Activated T-cell treated with anti-CD3 and anti-CD28 coated beads, Interleukin-2, amount 50 U/mL, for 4 hours (primary cell): ENCODE measurements at places on chromosomes 3 and 15. TPM values are rescaled to one million over a fixed set of nuclear protein-coding genes. Genes with fewer than 3 reads are reported as not detected.
A peak's percentile ranks its signal among the peaks of the same experiment; 100 is the strongest.

DNA sequence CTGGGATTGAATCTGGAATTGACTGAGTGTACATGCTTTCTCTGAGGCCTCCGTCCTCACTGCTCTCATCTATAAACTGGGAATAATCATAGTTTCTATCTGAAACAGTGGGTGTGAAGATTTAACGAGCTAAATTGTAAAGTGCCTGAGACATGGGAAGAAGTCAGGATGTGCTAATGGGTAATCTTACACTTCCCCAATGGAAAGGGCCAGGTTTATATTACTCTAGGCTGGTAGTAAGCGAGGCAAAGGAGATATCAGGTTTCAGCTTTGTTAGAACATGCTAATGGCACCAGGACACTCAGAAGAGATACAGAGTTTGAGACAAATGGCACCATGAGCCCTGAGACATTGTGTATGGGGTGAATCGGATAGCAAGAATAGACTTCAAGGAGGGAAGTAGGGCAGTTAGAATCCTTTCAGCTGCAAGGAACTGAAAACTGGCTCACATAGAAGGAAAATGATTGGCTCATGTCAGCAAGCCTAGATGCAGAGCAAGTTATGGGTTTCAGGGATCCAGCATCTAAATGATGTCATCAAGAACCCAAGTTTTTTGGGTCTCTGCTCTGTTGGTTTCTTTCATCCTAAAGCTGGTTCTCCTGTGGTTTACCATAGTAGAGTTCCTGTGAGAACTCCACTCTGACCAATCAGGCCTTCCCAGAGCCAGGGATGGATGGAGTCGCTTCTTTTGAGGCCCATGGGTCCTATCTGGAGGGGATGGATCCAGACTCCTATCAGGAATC lies 21.8 kb downstream of the FLNB start:
- no peak for DNase-seq

GRCh38 chr15:99114511-99115299 lies 9.8 kb downstream of the SYNM start:
- DNase-seq: no peak

GRCh38 chr3:149087208-149087607 lies 875 bp upstream of the HLTF start:
- DNase-seq: no peak

DNA sequence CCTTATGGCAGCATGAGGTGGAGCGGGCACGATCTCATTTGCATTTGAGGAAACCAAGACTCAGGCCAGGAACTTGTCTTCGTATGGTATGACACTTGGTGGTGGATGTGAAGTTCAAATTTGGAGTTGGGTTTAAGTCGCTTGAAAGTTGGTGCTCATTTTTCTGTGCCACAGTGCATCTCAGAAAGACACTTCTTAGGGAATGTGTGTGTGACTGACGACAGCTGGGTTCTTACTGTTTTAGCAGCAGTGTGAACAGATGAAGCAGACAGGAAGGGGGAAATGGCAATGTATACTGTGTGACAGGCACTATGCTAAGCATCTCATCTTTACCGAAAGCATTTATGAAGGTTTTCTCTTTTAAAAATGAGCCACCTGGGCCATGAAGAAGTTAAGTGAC lies 75.4 kb downstream of the SEC22A start:
- no peak for DNase-seq

MITF gene
- total RNA-seq: not detected

CLDN16 gene
- total RNA-seq: not detected

DNA sequence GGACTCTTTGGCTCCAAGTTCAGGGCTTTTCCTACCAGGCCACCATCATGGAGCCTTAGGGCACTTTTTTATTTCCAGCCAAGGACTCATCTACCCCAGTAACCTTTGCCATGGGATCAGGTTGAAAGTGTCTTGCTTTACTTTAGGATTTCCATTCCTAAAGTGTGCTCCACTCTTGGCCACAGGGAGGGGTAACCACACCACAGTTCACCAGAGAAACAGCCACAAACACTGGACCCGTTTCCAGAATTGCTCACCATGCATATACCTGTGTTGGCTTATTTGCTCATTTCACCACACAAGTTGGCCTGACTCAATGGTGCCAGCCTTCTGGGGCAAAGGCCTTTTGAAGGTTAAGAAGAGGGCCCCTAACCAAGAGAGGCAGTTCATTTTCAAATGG lies 70.6 kb upstream of the RAD18 start:
- DNase-seq: no peak

DNA sequence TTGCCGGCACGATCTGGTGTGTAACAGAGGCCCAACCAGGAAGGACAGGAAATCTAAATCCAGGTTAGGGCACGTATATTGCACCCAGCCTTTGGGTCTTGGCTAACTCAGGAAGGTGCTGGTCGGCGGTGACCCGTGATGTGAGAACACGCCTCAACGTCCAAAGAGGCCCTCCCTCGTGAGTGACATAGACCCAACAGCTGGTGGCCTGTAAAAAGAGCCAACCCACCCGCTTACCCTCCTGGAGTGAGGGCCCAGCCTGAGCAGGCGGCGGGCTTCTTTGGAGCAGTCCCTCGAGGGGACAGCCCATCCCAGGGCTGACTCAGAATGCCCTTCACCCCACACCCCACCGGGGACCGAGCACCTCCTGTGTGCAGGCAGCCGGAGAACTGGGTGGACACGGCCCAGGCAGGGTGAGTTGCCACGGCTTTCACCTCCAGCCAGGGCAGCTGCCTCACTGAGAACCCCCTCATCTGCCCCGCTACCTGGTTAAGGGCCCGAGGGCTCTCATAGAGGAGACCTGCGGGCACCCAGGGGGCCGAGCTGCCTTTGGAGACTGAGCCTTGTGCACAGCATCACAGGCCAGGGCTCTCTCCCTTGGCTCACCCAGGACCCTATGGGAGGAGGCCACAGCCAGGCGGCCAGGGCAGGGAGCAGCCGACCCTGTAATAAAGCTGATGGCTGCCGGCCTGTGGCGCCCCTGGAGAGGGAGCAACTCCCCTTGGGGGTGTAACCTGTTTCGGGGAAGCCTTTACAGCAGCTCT lies 41.8 kb downstream of the ZNF710 start:
- no peak for DNase-seq

DNA sequence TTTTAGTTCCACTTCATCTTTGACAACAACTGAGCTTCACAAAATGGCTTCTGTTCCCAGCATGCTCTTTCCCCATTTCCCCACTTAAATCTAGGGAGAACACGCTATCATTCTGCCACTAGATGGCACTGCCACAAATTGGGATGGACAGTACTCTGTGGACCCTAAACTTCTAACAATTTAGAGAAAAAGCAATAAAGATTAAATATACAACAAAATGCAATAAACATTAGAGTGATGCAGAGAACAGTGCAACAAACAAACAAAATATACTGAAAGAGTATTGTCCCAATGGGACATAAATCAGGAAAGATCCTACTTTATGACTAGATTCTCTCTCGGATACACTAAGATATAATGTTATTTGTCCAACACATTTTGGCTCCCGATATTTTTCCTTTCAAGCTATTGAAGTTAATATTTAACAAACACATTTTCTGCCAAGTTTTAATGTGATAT lies 169.7 kb upstream of the TMCO5A start:
- DNase-seq: no peak

KLHL6 gene
- total RNA-seq: 27.9 TPM

DNA sequence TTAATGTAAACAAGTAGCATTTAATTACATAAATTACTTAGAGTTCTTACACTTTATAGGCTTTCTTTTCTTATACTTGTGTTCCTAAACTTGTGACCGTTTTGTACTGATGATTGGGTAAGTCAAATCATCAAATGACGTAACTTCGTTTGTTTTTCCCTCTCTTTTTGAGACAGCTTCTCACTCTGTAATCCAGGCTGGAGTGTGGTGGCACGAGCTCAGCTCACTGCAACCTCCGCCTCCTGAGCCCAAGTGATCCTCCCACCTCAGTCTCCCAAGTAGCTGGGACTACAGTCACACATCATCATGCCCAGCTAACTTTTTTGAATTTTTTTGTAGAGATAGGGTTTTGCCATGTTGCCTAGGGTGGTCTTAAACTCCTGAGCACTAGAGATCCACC lies 226.0 kb downstream of the TCF12 start:
- no peak for DNase-seq

DNA sequence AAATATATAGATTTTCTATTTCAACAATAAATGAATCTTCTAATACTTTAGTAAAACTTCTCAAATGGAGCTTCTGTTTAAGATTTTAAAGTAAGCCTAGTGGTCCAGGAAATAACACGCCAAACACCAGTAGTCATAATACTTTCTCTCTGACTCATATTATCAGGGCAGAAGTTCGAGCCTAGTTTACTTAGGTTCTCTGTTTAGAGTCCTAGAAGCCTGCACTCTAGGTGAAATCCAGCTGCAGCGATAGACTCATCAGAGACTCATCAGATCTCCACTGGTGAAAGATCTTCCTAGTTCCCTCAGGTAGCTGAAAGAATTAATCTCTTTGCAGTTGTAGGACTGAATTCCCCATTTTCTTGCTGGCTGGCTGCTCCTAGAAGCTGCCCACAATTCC lies 552.5 kb upstream of the ROBO2 start:
- DNase-seq: no peak

DNA sequence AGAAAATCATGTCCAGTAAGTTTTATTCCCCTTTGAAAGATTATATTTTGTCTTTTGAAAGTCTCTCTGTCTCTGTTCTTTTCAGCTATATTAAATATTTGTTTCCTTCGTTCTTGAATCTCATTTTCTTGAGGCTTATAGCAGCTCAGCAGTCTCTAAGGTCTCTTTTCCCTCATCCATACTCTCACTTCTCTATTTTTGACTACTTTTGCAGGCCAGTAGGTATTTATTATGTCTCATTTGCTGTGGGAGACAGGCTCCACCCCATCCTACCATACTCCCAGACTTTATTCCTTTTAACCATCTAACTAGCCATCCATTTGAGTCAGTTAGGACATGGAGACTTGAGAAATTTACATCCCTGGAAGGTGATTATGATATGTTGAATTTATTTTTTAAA lies 71.0 kb downstream of the FILIP1L start:
- DNase-seq: no peak

DGKG gene
- 0.27 TPM for total RNA-seq

DNA sequence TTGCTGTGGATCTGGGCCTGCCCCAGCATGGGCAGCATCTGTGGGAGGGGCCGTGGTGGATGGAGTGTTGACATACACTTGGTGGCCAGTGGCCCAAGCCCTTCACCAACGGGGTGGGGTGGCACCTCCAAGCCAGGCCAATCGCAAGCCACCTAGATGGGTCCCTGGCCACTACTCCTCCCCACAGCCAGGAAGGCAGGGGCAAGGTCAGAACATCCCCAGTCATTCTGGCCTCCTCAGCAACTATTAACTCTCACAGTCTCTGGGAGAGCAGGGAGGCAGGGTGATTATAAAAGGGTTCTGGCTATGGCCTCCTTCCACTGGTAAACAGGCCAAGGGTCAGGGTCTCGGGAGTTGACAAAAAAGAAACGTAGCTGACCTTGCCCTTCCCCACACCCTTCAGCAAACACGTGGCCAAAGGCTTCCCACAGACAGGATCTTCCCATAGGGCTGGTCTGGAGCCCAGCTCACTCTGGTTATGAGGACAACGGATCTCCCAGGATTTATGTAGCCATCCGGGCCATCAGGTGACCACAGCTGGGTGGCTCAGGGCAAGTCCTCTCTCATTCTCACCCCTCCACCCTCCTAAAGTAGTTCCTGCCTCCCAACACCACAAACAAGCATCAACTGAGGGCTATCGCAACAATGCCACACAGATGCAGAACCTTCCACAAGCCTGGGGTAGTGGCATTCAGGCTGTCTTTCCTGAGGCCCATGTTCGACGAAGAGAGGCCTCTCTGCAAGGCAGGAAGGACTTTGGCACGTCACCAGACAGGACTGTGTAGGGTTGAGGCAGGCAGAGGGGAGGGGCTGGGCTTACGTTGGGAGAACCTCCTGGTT lies 18.9 kb downstream of the TLE3 start:
- DNase-seq: no peak

GRCh38 chr3:9862391-9863057 lies 17.5 kb downstream of the CIDEC start:
- peak; percentile 27 for DNase-seq

DNA sequence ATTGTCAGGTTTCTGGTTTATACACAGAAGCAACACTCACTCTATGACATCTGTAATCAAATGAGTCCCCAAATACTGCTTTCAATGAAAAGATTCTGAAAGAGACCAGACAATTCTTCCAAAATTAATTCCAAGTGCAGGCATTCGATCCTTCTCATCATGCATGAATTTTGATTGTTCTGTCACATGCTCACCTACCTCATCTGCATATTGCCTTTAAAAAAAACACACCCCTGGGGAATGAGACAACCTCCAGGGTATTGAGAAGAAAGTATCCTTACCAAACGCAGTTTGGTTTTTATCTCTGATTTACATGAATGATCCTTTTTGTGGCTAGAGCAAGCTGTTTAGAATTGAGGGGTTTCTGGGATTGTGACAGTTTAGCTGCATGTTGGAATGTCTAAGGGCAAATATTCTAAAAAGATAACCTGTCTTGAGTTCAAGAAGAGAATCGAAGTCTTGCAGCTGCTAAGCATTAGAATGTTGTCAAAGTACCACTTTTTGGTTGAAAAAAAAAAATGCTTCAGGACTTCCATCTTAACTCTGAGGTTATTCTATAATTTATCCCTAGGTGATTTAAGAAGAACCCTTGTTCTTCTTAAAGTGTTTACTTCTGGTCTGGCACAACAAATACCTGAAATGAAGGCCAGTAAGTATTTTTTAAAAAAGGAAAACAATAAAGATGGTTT lies 653.1 kb downstream of the RBMS3 start:
- no peak for DNase-seq

- no peak for DNase-seq
These were observed 124.3 kb downstream of the GREM1 start for GRCh38 chr15:32842081-32842480.

DNA sequence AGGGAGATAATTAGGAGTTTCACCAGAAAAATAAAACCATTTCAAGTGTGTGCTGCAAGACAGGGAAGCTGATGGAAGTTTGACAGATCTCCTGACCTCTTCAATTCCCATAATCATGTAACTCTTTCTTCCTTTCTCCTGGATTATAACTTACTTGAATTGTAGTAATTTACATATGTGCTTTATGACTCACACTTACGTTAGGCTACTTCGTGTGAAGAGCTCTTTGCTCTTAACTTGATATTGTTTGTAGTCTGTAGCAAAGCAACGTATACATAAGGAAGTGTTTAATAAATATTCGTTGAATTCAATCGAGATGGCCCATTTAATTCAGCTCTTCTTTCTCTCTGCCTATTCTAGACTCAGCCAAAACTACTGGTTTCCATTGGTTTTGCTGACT lies 23.5 kb downstream of the ROBO2 start:
- no peak for DNase-seq

DNA sequence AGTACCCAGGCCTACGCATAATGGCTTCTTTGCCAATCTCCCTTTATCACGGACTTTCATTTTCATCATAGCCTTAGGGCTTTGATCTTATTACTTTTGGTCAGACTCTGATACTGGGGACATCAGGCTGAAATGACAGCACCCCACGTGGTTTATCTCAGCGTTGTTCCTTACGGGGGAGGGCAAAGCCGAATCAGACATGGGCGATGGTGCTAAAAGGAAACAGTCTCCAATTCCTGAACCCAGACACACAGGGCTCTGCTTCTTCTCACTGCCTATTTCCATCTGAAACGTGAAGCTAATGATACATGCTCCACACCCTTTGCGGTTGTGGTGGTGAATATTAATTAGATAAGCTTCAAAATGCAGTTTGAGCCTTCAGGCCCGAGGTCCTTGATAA lies 59.4 kb upstream of the CD47 start:
- no peak for DNase-seq

TFG gene
- total RNA-seq: 49.2 TPM
